Upper lobe of right lung (tissue), 1 donor: ENCODE measurements at places on chromosomes 13 and 19. TPM values are rescaled to one million over a fixed set of nuclear protein-coding genes. Genes with fewer than 3 reads are reported as not detected.
A peak's percentile ranks its signal among the peaks of the same experiment; 100 is the strongest.

GRCh38 chr13:74187564-74187963 lies 53.4 kb upstream of the KLF12 start:
- no peak for DNase-seq
- no peak overlapping the region for H3K4me3 ChIP-seq
- H3K27me3 ChIP-seq = no peaks in the 10 kb centered on the region
- no peak overlapping the region for H3K27ac ChIP-seq

GRCh38 chr19:49906879-49907564 lies 10.3 kb upstream of the IL4I1 start:
- no peak for DNase-seq
- H3K27ac ChIP-seq = no peak overlapping the region
- no peaks in the 10 kb centered on the region for H3K27me3 ChIP-seq
- peaks cover 5% of the 10 kb centered on the region for H3K4me1 ChIP-seq
- H3K4me3 ChIP-seq = no peak overlapping the region

The SLC6A16 gene
- 4.5 TPM for total RNA-seq

- no peak overlapping the region for H3K27ac ChIP-seq
- H3K27me3 ChIP-seq = no peaks in the 10 kb centered on the region
- H3K4me3 ChIP-seq = no peak overlapping the region
- DNase-seq = no peak
Measured at GRCh38 chr19:47644743-47645482, 36.0 kb downstream of the BICRA start.

The KLK12 gene
- total RNA-seq = not detected

GRCh38 chr13:90551253-90551652 lies 796.2 kb upstream of the MIR17HG start:
- H3K4me1 ChIP-seq = no peaks in the 10 kb centered on the region
- no peak overlapping the region for H3K4me3 ChIP-seq
- DNase-seq = no peak

GRCh38 chr13:103140001-103140671 lies 73.9 kb upstream of the SLC10A2 start:
- no peaks in the 10 kb centered on the region for H3K4me1 ChIP-seq
- no peak overlapping the region for H3K4me3 ChIP-seq
- no peak for DNase-seq

GRCh38 chr19:29544656-29545360 lies 19.0 kb downstream of the VSTM2B start:
- peak; percentile 31 for DNase-seq
- H3K4me1 ChIP-seq = no peaks in the 10 kb centered on the region
- peaks cover 12% of the 10 kb centered on the region for H3K27me3 ChIP-seq

The KLF16 gene
- total RNA-seq = 28.0 TPM

- no peak overlapping the region for H3K4me3 ChIP-seq
- no peak overlapping the region for H3K27ac ChIP-seq
- no peaks in the 10 kb centered on the region for H3K4me1 ChIP-seq
- no peaks in the 10 kb centered on the region for H3K27me3 ChIP-seq
- no peak for DNase-seq
- peaks cover 83% of the 10 kb centered on the region for H3K36me3 ChIP-seq
Measured at GRCh38 chr19:35733180-35734125, 8.8 kb downstream of the IGFLR1 start.

GRCh38 chr13:98796798-98797197 lies 44.3 kb upstream of the SLC15A1 start:
- H3K27me3 ChIP-seq = no peaks in the 10 kb centered on the region
- DNase-seq = no peak
- no peak overlapping the region for H3K27ac ChIP-seq
- H3K36me3 ChIP-seq = peaks cover 54% of the 10 kb centered on the region

DNA sequence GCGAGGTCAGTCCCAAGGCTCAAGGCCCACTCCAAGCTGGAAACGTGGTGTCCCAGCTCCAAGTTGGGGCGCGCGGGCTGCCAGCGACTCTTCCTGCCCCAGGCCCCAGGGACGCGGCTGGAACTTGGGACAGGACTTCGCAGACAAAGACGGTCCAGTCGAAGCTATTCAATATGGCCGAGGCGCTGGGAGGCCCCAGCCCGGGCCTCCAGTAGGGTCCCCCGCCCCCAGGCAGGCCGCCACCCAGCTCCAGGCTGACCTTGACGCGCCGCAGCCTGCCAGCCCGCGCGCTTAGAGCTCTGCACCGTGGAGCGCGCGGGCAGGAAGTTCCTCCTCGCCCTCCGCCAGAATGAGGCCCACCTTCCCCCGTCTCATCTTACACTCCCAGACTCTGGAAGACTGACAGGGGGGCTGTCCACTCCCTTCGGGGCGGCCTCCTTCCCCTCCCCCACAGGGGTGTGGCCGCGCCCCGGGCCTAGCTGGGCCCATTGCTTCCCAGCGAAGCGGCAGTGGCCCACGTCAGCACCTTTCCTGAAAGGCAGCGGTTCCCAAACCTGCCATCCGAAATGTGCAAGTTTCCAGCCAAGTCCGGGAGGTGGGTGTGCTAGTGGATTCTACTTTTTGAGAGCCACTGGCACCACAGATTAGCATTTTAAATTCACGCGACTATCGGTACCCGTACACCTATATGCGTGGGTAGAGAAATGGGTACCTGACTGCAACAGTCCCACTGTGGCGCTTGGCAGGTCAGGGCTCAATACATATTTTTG lies at the start of gene CCDC8:
CCDC8 (minus strand) TSS at position 303 of the 770 bp plus-strand sequence. CDS start 754 bp downstream, outside the sequence.
- peak within 1 kb of the TSS; percentile 56 for H3K4me3 ChIP-seq
- peak; percentile 88 for DNase-seq
- H3K27me3 ChIP-seq = peaks cover 64% of the 10 kb centered on the region
- peaks cover 12% of the 10 kb centered on the region for H3K4me1 ChIP-seq
- no peaks in the 10 kb centered on the region for H3K36me3 ChIP-seq
- H3K27ac ChIP-seq = peak within 1 kb of the TSS; percentile 68

DNA sequence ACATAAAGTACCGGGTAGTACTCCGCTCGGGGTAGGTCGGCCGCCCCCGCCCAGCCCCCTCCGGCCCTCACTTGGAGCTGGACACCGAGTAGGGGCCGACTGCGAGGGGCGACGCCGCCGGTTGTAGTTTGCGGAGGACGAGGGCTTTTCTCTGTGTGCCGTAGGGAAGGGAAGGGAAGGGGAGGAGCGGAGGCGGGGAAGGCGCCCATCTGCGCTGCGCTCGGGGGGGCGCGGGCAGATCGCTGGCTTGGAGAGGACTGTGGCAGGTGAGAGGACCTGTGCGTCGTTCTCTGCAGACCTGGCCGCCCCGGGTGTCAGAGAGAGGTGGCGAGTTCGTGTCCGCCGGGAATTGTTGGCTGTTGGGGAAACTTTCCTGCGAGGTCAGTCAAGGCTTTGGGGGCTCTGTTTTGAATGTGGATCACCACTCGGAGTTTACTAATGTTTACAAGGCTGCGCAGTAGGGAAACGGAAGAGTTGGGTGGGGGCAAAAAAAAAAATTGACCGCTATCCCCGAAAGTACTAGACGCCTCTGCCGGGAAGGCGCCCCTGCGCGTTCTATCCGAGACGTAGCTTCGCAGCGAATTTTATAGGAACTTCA lies 1.4 kb downstream of the ING1 start:
- peaks cover 6% of the 10 kb centered on the region for H3K36me3 ChIP-seq
- H3K27me3 ChIP-seq = no peaks in the 10 kb centered on the region
- peaks cover 27% of the 10 kb centered on the region for H3K4me1 ChIP-seq
- DNase-seq = peak; percentile 85

DNA sequence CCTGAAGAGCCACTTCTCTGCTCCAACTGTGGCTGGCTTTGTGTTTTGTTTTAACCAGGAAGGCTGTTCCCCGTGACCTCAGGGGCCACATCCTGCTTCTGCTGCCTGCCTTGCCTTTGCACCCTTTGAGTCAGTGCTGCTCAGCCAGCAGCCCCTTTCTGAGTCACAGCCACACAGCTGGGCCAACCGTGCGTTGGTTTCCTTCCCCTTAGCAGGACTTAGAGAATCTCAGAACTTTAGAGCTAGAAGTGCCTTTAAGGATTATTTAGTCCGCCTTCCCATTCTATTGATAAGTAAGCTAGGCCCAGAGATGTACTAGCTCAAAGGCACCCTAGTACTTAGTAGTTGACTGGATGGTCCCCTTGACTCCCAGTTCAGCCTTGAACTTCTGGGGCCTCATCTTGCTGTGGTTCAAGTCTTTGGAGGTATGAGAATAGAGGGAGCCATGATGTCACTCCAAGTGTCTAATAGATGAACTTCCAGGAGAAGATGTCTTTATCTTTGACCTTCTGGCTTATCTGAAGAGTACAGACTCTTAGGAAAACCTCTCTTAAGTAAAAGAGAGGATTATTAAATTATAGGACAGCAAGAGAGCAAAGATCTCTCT lies 8.0 kb downstream of the RGCC start:
- H3K36me3 ChIP-seq = peaks cover 85% of the 10 kb centered on the region
- no peaks in the 10 kb centered on the region for H3K27me3 ChIP-seq
- peaks cover 39% of the 10 kb centered on the region for H3K4me1 ChIP-seq
- DNase-seq = peak; percentile 77
- peak overlapping the region; percentile 71 for H3K4me3 ChIP-seq
- peak overlapping the region; percentile 92 for H3K27ac ChIP-seq

The SPRED3 gene
- 1.6 TPM for total RNA-seq

The IGFL3 gene
- not detected for total RNA-seq

DNA sequence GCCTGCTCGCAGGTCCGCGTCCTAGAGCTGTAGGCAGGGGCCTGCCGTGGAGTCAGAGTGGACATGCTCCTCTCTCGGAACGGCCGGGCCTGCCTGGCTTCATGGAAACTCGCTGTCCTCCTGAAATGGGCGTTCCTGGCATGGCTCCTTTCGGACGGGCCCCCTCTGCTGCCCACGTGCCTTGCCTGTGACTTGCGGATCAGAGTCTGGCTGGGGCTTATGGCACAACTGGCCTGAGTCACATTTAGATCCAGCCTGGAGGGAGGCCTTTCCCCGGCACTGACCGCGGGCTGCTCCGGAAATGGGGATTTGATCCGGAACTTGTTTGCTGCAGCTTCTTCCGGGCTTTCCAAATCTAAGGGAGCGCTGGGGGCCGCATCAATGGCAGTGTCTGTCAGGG lies 28.1 kb downstream of the THSD1 start:
- H3K27me3 ChIP-seq = no peaks in the 10 kb centered on the region
- no peak for DNase-seq
- no peak overlapping the region for H3K27ac ChIP-seq
- no peaks in the 10 kb centered on the region for H3K4me1 ChIP-seq

The TTYH1 gene
- not detected for total RNA-seq

The RYR1 gene
- 6.5 TPM for total RNA-seq

The LACC1 gene
- 10.3 TPM for total RNA-seq

The ZNF471 gene
- 5.9 TPM for total RNA-seq

DNA sequence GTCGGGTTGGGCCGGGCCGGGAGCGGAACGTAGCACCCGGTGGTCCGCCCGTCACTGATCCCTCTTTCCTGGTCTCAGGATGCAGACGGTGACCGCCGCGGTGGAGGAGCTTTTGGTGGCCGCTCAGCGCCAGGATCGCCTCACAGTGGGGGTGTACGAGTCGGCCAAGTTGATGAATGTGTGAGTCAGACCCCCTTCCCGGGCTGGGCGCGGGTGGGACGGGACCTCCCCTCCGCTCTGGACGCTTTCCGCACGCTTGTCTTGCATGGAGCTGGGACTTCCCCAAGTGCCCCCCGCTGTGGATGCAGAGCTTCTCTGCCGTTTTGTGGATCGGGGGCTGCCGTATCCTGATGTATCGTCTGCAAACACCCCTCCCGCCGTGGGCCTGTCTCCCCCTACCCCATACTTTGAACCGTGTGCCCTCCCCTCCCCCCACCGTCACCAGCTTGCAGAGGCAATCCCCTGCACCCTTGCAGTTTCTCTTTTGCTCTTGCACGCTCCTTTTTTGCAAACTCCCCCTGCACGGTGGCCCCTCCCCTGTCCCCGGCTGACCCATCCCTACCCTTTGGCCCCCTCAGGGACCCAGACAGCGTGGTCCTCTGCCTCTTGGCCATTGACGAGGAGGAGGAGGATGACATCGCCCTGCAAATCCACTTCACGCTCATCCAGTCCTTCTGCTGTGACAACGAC lies 669 bp downstream of the GADD45B start:
- peaks cover 24% of the 10 kb centered on the region for H3K4me1 ChIP-seq
- peak overlapping the region; percentile 91 for H3K27ac ChIP-seq
- H3K4me3 ChIP-seq = peak overlapping the region; percentile 93
- H3K27me3 ChIP-seq = no peaks in the 10 kb centered on the region
- peaks cover 10% of the 10 kb centered on the region for H3K36me3 ChIP-seq

DNA sequence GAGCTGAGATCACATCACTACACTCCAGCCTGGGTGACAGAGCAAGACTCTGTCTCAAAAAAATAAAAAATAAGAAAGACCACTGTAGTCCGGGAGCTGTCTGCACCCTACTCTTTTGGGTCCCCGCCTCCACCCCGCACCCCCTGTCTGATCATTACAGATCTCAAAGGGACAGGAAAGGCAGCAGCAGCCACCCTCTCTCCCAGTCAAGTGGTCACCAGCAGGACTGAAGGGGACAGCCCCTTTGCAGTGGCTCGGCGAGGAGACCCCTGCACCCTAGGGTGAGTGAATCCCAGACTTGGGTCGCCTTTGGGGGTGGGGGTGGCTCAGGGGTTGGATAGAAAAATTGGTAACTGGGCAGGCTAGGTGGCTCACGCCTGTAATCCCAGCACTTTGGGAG lies 12.5 kb upstream of the KCNN1 start:
- DNase-seq = no peak
- H3K36me3 ChIP-seq = no peaks in the 10 kb centered on the region
- no peak overlapping the region for H3K4me3 ChIP-seq
- H3K27me3 ChIP-seq = peaks cover 80% of the 10 kb centered on the region

GRCh38 chr13:110228936-110229904 lies 77.7 kb downstream of the COL4A1 start:
- no peak overlapping the region for H3K27ac ChIP-seq
- no peaks in the 10 kb centered on the region for H3K36me3 ChIP-seq
- H3K4me1 ChIP-seq = peaks cover 24% of the 10 kb centered on the region
- H3K27me3 ChIP-seq = no peaks in the 10 kb centered on the region

- no peak for DNase-seq
- no peaks in the 10 kb centered on the region for H3K4me1 ChIP-seq
- no peak overlapping the region for H3K27ac ChIP-seq
- H3K27me3 ChIP-seq = no peaks in the 10 kb centered on the region
Measured at GRCh38 chr19:4503825-4504170, 14.5 kb downstream of the PLIN4 start.

- no peak overlapping the region for H3K27ac ChIP-seq
- peak; percentile 26 for DNase-seq
- no peaks in the 10 kb centered on the region for H3K27me3 ChIP-seq
- no peak overlapping the region for H3K4me3 ChIP-seq
- no peaks in the 10 kb centered on the region for H3K4me1 ChIP-seq
Measured at GRCh38 chr19:33470686-33471085, 50.9 kb downstream of the PEPD start.

The ZNF729 gene
- total RNA-seq = not detected

DNA sequence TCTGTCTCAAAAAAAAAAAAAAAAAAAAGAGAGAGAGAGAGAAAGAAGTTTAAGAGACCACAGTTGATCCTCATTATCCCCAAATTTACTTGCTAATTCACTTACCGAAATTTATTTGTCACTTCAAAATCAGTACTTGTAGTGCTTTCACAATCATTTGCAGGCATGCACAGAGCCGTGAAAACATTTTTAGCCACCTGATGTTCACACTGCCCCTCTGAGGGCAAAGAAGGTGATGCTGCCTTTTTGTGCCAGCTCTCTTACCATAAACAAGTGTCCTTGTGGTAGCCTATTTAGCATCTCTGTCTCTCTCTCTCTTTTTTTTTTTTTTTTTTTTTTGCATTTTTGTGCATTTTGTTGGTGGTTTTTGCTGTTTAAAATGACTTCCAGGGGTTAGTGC lies 24.1 kb upstream of the CASP14 start:
- H3K4me3 ChIP-seq = no peak overlapping the region
- no peak for DNase-seq
- no peak overlapping the region for H3K27ac ChIP-seq

GRCh38 chr19:6988257-6988656 lies 33.0 kb downstream of the MBD3L2B start:
- H3K27ac ChIP-seq = no peak overlapping the region
- DNase-seq = no peak
- H3K4me1 ChIP-seq = no peaks in the 10 kb centered on the region
- no peak overlapping the region for H3K4me3 ChIP-seq

- H3K27me3 ChIP-seq = no peaks in the 10 kb centered on the region
- H3K36me3 ChIP-seq = no peaks in the 10 kb centered on the region
- DNase-seq = peak; percentile 50
Measured at GRCh38 chr13:112626761-112627160, 38.8 kb upstream of the TUBGCP3 start.
